ENCODE measurements at places on chromosomes 2 and 18.
A peak's percentile ranks its signal among the peaks of the same experiment; 100 is the strongest.

DNA sequence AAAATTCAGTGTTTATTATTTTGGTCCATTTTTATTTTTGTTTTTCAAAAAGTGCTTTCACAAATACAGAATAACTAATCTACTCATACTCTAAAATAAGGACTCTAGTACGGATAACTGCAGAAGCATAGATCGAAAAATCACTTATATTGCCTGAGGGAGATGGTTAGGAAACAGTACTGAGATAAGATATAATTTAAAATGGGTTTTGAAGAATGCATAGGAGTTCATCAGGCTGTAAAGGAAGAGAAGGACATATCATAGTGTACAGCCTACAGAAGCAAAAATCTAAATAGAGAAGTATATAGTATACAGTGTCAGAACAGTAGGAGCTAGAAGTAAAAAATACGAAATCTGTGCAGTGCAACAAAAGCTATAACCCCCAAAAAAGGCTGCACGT is 247.4 kb downstream of the SOX11 start:
- DNase-seq, result no peak

DNA sequence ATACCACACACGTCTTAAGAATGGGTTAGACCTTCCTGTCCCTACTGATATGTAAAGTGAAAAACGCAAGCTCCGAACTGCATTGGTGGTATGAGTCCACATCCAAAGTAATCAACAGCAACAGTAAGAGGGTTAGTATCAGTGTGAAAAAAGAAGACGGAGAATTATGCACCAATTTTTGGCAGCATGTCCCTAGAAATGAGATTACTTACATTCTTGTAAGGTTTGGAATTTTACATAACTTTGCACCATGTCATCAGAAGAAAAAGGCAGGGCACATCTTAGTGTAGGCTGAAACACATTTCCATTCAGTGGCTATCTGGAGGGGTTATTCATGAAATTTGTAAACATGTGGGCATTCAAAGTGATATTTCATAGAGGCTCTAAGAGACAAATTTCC is 88.2 kb downstream of the LONRF2 start:
- DNase-seq, result peak; percentile 54

DNA sequence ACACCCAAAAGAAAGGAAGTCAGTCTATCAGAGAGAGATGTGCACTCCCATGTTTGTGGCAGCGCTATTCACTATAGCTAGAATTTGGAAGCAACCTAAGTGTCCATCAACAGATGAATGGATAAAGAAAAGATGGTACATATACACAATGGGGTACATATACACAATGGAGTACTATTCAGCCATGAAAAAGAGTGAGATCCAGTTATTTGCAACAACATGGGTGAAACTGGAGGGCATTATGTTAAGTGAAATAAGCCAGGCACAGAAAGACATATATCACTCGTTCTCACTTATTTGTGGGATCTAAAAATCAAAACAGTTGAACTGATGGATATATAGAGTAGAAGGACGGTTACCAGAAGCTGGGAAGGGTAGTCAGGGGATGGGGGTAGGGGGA is 99.9 kb upstream of the ZNF516 start:
- DNase-seq, result no peak

DNA sequence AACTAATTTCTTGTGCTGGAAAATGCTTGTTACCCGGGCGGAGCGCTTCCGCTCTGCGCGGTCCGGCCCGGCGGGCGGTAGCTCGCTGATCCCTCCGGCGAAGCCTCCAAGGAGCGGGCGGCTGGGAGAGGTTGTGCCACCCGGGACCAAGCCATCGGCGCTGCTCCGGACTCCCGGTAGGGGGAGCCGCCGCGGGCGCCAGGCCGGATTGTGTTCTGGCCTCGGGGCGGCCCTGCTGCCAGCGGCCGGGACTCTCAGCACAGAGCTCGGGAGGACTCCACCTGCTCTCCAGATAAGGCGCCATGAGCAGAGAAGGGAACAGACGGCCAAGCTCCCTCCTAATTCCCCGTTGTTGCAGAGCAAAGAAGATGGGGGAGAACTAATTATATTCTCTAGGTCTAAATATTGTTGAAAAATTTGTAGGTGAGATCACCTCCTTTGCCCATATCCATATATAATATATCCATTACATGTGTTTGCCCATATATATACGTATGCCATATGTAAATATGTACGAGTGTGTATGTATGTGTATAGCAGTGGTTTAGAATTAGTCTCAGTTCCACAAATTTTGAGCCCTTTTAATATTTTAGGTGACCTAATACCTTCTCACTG is 13.8 kb upstream of the SATB2 start:
- peak; percentile 63 for DNase-seq

DNA sequence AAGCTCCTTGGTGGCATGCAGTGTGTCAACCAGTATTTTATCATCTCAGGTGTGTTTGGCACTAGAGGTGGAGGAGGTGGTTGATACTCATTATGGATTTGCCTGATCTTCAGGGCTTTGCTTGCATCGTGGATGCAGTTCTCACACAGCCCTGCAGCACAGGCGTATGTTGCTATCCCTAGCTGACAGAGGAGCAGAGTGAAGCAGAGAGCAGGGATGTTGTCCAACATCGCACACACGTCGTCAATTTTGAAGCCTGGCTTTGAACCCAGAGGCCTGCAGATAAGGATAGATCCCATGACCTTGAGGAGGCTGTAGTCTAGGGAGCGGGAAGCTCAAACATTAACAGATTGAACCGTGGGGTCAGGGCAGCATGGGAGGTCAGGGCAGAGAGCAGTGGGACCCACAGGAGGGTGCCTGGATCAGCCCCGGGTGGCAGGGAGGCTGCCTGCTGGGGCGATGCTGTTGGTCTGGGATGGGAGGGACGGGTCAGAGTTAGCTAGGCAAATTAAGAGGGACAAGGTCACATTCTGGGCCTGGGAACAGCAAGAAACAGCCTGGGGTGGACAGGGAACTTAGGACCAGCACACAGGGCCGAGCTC is 4.2 kb downstream of the RNF144A start:
- DNase-seq, result no peak

GRCh38 chr2:73374269-73374668 is 11.4 kb upstream of the ALMS1 start:
- DNase-seq, result no peak

DNA sequence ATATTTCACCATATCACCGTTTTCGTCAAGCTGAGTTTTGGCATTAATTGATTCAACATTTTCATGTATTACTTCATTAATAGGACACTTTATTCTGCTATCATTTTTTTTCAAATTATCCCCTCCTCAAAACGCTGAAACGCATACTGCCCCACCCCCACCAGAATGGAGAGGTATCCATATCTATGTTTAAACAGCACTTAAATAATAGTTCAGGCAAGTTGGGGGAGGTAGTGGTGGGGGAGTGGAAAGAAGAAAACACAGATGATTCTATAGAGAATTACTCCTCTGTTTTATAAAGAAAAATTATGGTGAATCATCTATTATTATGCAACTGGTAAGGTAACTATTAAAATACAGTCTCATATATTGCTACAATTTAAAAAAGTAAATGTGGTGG is 314.4 kb upstream of the ZEB2 start:
- no peak for DNase-seq

DNA sequence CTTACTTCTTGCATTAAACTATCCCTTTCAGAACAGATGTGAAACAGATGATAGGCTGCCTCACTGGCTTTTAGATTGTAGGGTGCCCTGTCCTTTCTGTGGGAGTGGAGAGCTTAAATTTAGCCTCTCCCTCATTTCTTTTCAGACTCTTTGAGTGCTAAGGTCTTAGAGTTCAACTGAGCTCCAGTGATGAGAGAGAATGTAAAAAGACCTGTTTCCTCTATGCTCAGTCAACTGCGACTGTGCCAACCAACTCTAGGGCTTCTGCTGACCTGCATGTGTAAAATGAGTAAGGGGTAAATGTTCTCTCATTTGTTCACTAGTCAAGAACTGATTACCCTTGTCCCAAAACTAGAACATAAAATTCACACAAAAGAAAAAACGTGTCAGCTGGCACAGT is 104.8 kb upstream of the TGFA start:
- DNase-seq, result no peak

DNA sequence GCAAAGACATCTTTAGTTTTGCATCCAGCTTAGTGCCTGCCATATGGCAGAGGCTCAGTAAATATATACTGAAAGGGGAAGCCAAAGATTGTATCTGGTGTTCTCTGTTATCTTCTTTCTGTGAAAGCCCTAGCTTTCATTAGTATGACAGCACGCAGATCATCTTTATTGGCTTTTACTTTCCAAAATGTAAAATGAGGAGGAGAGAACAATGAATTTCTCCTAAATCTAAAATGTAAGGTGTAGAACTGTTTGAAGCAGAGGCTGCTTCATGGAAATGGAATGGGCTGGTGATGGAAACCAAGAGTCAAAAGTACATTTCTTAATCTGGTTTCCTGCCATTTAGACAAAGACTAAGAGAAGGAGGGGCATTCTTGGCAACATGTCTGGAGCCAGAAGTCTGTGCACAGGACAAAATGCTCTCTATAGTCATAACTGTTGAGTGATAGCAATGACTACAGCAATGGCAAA is 1029.9 kb upstream of the PIK3C3 start:
- DNase-seq, result no peak

DNA sequence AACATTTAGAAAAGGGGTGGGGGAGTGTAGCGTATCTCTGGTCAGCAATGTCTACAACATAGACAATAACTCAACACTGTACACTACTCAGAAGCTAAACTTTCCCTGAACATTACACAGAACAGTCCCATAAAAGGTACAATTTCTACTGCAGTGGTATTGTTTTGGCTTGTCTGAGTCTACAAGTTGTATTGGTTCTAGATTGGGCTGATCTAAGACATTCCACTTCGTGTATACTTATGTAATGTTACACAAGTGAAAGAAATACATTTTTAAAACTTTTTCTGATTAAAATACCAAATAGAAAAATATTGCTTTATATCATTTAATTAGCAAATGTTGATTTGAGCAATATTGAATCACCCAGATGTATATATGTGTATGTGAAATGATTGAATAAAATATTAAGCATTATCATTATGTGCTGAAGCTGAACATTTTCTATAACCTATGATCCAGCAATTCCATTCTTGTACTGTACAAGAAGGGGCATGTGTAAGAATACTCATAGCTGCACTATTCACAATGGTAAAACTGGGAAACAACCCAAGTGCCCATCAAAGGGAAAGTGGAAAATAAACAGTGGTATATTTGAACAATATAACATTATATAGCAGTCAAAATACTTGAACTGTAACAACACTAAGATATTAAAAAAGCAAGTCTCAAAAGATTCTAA is 52.4 kb downstream of the VSNL1 start:
- DNase-seq, result no peak

DNA sequence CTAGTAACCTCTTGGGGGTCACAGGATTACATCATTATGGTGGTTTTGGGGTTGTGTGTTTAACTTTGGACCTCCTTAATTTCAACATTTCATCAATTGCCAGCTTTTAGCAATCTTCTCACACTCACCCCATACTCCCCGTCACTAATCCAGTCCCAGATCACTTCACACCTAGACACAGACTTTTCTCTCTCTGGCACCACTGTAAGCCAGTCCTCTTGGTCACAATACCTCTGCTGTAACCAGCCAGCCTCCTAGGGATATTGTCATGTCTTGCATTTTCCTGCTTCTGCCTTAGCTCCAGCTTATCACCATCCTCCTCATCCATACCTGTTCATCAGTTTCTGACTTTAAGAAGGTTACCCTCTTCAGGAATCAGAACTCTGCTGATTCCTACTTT is 1.6 kb upstream of the STK17B start:
- no peak for DNase-seq

DNA sequence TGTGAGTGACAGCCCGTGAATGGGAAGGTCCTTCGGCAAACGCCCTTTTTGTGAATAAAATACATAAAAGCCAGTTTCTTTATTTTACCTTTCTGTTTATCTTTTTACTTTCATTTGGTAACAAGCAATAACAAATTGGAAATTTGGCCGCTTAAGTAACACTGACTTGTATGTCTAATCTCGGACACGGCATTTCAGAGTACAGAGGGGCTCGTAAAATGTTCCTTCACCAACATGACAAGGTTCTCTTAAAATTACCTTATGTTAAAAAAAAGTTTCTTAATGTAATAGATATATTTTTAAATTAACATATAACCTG is 558 bp upstream of the NEMP2 start:
- DNase-seq, result peak; percentile 9

DNA sequence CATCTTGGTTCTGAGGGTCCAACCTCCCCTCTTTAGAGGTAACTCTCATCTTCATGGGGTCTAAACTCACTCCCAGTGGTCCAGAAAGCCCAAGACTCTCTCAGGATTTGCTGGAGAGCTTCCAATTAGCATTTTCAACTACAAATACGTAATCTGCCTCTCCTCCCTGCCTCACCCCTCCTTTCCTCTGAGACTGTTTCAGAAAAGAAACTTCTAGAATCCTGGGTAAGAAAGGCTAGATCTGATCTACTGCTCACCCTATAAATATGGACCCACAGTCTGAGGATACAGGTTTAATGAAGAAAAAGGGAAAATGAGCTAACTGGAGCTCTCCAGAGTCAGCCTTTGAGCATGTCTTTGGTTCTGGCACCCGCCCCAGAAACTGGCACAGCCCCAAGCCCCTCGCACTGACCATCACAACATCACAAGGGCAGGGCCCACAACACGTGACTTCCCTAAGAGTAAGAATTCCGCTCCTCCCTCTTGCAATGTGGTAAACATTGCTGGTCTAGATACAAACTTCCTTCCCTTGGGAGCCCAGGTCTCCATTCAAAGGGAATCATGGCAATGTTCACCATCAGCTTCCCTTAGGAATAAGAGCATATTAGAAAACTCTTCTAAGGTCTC is 21.7 kb upstream of the IHH start:
- DNase-seq, result no peak

DNA sequence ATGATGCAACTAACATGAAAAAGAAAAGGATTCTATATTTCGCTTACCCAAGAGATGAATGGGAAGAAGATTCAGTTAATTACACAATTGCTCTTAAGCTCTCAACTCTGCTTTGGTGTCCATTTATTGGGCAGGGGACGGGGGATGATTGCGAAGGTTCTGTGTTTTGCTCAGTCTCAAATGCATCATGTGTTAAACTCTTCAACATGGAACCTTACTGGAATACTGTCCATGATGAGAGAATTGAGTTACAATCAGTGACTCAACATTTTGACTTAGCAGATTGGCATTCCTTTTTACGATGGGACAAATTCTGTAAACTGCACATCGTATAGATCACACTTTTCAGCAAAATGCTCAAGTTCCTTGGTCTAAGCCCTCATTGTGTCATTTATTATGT is 135.6 kb downstream of the RBMS1 start:
- DNase-seq, result peak; percentile 59

DNA sequence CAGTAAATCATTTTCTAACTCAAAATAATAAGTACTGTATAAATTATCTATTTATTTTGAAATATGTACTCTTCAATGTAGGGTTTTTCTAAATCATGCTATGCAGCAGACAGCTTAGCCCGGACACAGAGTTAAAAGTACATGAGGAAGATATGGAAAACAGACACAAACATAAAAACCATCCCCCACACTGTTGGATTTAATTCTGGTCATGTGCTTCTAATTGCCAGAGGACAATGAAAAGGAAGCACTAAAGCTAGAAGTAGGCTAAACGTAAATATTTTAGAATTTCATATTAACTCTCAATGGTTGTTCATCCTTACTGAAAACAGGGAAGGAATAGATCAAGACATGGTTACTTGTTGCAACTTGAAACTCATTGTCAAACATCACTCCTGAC is 420.7 kb downstream of the ERBB4 start:
- no peak for DNase-seq

GRCh38 chr18:59387687-59388565 is 28.9 kb upstream of the LMAN1 start:
- no peak for DNase-seq

GRCh38 chr2:20796374-20796791 is 26.5 kb downstream of the LDAH start:
- DNase-seq, result peak; percentile 16
